BJ (cell line): ENCODE measurements at places on chromosomes 5 and 9. TPM values are rescaled to one million over a fixed set of nuclear protein-coding genes. Genes with fewer than 3 reads are reported as not detected.

Gene JAKMIP2
- polyA plus RNA-seq, result not detected in 2 replicates

Gene LCN9
- polyA plus RNA-seq, result not detected in 2 replicates

Gene PCDHB5
- polyA plus RNA-seq, result 0.18 and 0.22 TPM in 2 replicates

Gene HCN1
- polyA plus RNA-seq, result 0.04 TPM in 1 of 2 replicates, not detected in the other
